ENCODE measurements at places on chromosomes 3 and 15.
A peak's percentile ranks its signal among the peaks of the same experiment; 100 is the strongest.

DNA sequence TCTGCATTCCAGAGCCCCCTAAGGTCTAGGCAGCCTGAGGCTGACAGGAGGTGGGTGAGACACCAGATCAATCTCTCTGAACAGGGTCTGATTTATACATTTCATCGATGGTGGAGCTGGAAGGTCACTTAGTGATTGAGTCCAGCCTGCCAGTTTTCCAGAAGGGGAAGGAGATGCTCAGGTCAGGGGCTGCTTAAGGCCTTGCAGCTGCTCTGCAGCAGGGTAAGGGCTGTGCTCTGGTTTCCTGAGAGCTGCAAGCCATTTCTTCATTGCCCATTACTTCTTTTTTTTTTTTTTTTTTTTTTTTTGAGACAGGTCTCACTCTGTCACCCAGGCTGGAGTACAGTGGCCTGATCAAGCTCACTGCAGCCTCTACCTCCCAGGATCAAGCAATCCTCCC lies 10.7 kb downstream of the TADA3 start:
- DNase-seq: no peak

DNA sequence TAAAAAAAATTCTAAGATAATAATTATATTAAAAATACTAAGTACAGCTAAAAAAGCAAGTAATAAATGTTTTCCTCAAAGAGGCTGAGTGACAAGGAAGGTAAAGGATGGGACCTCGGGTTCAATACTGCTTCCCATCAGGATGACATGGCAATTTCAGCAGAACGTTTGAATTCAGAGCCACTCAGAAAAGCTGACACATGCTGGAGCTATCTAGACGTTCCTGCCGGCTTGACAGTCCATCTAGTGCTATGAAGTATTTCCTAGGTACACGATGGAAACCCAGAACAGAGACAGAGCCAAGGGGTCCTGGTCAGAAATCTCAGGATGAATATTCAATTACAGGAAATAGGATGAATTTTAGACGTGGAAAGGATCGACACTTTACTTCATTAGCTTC lies 361.8 kb downstream of the FGF12 start:
- no peak for DNase-seq

GRCh38 chr15:69523010-69524001 lies 70.7 kb downstream of the RPLP1 start:
- DNase-seq: peak; percentile 78

GRCh38 chr15:63677778-63678177 lies 80.6 kb downstream of the FBXL22 start:
- DNase-seq: no peak

DNA sequence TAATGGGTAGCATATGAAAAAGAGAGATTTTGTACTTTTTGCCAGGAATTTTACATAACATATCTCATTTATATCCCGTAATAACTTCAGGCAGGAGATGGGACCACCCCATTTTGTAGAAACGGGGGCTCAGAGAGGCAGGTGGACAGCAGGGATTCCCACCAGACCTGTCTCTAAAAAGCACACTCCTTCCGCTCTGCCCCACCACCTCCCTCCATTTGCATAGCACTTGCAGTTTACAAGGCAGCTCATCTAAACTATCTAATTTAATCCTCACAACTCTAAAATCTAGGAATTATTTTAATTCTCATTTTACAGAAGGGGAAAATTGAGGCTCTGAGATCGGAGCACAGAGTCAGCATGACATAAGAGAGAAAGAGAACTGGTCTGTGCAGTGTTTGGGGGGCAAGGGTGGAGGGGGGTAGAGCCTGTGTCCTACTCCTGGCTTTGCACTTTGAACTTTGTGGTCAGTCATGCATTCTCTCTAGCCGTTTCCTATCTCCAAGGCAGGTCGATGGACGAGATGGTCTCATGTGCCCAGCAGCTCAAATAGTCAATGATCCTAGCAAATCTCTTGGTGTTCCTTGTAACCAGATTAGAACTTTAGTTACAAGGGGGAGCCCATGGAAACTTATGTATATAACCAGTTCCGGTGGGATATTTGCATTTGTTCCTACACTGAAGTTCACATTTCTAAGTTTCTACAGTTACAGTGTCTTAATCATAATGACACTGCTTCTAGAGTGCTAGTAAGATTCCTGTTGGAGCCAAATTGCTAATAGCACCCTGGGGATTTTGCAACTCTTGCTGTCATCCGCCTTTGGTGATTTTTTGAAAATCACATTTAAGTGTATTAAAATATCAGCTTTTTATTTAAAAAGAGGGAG lies 18.6 kb downstream of the CRYGS start:
- no peak for DNase-seq

DNA sequence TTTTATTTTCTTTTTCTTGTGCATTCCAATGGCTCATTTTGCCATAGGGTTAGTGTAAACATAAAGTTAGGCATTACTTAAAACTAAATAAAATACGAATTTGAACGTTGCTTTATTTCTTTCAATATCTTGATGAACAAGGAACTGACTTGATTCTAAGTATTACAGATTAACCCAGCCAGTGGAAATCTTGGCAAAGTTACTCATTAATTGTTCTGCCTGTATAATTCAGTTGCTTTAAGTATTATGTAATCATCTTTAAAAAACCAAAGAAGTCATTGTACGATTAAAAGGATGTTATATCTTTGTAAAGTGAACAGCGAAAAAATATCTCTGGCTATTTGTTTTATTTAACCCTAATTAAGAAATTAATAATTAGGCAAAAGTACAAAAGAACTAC lies 737.9 kb upstream of the BCHE start:
- DNase-seq: no peak

DNA sequence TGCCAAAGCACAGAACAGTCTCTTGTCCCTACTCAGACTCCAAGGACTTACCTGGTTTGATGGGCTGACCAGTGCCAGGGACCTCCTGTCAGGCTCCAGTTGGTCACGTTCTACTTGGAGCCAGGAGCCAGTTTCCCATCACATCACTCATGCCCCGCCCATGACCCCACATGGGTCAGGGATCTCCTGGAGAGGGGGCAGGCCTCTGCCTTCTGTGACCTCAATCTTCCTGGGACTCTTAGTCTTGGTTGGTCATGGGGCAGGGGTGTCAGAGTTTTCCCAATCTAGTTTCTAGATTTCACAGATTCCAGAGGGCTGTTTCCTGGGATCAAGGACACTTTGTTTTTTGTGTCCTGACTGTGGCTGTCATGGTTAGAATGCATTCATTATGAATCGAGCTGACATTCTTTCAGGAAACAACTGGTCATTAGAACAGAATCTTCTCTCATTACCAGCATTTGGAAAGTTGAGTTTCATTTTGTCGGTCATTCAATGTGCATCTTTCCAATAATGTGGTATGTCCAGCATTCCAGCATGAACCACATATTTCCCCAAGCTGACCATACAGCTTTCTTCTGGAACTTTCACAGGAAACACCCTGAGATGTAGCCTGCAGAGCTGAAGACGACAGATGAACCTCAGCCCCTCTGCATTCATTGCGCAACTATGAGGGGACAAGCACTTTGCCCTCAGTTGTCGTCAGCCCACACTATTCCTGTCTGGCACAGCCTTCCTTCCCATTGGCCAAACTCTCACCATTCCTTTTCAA lies 19.8 kb downstream of the CYP19A1 start:
- no peak for DNase-seq

DNA sequence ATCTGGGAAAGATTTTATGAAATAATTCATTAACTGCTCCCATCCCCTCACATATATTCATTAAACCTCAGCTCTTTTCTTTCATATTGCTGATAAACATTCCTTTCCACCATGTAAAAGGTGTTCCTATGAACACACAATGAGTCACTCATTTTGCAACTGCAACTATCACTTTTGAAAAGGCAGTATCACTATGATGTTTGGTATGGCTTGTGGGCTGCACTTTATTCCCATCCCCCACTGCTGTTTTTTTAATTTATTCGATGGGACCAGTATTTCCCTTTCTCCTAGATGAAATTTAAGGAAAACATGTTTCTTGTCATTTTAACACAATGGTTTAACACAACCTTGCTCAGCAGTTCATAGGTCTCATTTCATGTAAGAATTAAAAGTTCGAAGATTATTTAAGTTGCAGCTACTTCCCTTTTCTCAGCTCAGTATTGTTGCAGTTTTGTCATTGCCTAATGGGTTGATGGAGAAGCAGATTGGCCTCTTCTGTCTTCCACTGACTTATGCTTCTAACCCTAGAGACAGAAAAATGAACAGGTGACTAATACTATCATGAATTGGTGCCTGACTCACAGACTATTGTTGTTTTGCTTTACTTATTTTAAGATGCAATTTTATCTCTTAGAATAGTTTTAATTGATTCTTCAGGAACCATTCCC lies 280.3 kb downstream of the ZPLD1 start:
- DNase-seq: peak; percentile 39

DNA sequence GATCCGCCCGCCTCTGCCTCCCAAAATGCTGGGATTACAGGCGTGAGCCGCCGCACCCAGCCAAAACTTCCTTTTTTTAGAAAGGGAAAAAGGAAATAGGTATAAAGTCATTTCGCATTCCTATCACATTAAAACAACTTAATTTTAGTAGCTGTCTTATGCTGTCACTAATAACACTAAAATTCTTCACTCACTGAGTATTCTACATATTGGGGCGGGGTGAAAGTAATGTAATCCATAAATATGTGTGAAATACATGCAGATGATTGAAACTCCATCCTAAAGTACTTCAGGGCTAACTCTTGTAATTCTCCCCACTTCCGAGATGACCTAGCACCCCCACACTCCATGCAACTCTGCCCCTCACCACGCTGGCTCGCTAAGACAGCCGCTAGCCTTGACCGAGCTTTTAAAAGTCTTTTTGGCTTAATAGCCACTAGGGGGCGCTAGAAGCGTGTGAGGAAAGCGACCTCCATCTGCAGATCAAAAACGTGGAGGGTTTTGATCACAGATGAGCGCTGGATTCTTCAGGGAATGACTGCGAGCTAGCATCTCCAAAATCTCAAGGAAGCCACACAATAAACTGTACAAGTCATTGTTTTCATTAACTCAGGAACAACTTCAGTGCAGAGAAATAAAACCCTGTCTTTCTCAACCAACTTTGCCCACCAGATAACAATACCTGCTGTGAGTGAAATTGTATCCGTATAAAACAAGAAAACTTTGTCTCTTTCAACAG lies 129.3 kb upstream of the IGF1R start:
- DNase-seq: peak; percentile 75

DNA sequence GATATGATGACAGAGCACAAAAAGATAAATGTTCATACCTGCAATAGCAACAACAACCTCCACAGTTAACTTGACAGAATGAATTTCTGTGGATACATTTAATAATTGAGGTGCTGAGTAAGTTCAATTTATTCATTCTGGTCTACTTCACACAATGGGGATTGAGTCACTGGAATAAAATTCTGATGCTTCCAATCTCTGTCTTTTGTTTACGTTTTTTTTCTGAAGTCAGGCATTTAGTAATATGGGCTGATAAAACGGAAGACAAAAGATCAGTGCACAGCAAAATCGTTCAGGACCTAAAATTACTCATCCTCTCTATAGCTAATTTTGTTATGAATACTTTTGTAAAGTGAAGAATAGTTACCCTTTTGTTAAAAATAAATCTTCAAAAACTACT lies 565.9 kb upstream of the CCDC54 start:
- peak; percentile 73 for DNase-seq

- DNase-seq: no peak
Observed at GRCh38 chr3:59386165-59386564, 336.3 kb upstream of the CFAP20DC start.

DNA sequence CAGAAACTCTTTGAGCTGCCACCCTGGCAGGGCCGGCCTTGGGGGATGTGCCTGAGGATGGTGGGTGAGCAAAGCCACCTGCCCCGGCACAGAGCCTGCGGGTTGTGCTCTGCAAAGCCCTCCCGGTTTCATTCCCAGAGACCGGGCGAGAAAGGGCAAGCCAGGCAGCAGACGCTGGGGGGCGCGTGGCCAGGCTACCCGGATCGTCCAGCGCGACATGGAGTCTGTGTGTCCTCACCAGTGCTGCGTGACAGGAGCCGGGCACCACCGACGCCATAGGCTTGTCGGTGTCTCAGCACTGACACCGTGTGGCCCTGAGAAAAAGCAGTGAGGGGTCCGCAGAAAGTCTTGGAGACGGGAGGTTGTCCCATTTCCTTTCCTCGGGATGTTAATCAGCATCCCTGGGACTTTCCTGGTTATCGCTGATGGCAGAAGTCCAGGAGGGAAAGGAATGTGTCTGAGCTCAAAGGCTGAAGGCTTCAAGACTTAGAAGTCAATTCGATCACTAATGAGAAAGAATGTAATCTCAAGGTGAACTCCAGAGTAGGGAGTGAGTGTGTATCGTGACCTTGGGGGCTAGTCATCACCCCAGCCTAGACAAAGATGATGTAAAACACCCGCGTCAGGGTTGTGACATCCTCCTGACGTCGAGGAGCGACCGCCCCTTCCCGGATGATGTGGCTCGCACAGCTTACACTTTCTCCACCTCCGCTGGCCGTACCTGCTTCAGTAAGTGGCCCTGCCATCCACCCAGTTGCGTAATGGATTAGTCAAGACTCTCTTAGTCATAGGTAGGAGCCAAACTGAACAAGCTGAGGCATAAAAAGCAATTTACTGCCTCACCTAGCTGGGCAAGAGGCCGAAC lies 36.3 kb upstream of the PLA2G4E start:
- peak; percentile 74 for DNase-seq

- no peak for DNase-seq
Observed at GRCh38 chr3:143103652-143104051, 15.9 kb upstream of the CHST2 start.

GRCh38 chr3:57556459-57557084 lies 498 bp downstream of the PDE12 start:
- peak; percentile 10 for DNase-seq

GRCh38 chr15:68463996-68464395 lies 32.0 kb upstream of the ITGA11 start:
- DNase-seq: no peak

DNA sequence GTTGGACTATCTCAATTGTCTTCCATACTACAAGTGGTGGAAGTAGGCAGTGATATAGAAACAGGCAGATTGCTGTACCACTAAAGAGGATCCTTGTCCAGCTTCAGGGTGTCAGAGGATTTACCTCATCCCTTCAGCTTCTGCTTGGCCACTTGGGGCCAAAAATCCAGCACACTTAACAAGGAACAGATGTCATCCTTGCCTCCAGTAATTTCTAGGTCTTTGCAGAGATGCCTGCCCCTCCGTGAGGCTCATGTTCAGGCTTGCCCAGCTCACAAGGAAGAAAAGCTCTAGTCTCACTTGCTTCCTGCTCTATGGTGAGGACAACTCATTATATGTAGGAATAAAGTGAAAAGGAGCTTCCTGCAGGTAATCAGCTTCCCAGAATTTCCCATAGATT lies 510.3 kb downstream of the EPHA3 start:
- peak; percentile 0 for DNase-seq

GRCh38 chr3:71423151-71423906 lies 160.2 kb downstream of the FOXP1 start:
- DNase-seq: peak; percentile 49

- DNase-seq: no peak
Observed at GRCh38 chr15:94736236-94736635, 504.9 kb downstream of the MCTP2 start.

DNA sequence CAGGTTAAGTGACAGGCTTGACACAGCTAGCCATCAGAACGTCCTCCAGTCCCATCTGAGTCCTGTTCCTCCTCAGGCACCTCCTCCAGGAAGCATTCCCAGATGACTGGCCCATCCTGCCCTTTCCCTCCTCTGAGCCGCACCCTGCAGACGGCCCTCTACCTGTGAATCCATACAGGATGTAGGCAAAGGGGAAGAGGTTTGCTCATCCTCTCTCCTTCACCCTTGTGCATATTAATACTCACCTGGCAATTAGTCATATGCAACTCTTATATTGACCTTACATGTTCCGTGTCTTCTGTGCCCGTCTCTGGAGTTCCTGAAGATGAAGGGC lies 61.9 kb downstream of the SMAD3 start:
- DNase-seq: no peak
